Hematopoietic multipotent progenitor cell treated with erythropoietin and hydrocortisone succinate and interleukin-3 and kit ligand, for 6 days (in vitro differentiated cells): ENCODE measurements at places on chromosomes 7 and 10.

DNA sequence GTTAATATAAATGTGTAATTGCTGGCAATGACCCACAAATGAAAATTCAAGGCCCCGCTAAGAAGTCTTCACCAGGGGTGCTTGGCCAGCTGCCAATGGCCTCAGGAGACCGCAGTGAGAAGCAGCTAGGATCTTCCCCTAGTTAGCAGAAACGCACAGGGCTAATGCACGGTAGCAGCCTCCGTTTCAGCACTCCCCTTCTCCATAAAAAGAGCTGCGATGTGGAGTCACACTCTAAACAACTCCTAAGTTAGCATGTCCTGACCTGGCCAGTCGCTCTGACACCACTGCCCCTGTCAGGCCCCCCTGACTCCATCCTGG is 139.0 kb downstream of the SEPTIN14 start:
- no peak for DNase-seq

GRCh38 chr7:108515630-108516029 is 10.3 kb downstream of the PNPLA8 start:
- DNase-seq = peak; percentile 17

GRCh38 chr10:103605359-103606096 is 112.0 kb downstream of the NEURL1 start:
- peak; percentile 80 for DNase-seq

- DNase-seq = no peak
Measured at GRCh38 chr10:3955955-3956617, 171.1 kb upstream of the KLF6 start.

DNA sequence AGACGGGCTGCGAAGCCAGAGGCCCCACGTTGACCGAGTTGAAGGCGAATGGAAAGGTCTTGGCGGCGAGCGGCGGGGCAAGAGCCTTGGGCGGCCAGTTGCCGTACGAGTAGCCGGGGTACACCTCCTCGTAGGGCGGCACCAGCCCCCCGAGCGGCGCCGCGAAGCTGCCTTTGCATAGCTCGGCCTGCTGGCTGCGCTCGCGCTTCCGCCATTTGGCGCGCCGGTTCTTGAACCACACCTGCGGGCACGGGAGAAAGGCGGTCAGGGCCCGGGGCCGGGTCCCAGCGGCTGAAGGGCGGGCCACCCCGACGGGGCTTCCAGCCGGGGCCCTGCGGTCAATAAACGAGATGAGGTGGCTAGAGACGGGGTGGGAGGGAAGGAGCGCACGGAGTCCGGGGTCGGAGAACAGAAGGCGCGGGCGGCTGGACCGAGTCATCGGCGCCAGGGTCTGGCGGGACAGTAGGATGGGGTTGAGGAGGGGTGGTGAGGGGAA is 4.8 kb downstream of the ELOVL3 start:
- DNase-seq = peak; percentile 56

- DNase-seq = no peak
Measured at GRCh38 chr10:33186150-33186549, 148.3 kb downstream of the NRP1 start.

- no peak for DNase-seq
Measured at GRCh38 chr10:33164060-33164709, 170.3 kb downstream of the NRP1 start.

DNA sequence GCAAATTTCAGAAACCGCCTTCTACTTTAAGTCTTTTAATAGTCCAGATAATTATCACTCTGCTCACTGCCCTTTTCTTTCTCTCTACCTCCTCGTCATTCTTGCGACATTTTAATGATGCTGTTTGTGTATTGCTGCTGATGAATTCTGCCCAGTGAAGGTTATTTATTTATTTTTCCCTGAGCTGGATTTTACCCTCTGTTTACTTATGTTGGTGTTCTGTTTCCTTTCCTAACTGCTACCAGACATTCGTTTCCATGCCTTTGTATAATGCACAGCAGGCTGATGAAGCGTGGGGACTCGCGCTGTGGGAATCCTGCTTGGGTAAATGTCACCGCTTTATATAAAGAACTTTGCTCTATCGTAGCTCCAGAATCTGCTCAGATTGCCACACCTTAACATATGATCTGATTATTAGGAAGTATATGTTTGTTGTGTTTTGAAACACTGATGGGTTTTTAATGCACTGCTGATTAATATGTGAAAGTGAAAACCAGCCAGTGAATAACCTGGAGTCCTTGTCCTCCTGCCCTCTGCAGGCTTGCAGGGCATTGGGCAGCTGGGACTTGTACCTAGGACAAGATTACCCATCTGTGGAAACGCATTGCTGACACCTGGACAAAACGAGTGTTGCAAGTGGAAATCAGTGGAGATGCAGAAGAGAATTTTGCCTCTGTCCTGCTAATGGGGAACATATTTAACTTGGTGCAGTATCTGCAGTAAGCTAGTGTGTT is 291.5 kb downstream of the SDK1 start:
- no peak for DNase-seq

GRCh38 chr7:24038993-24039392 is 245.0 kb upstream of the NPY start:
- no peak for DNase-seq

GRCh38 chr10:3045471-3046209 is 21.7 kb upstream of the PFKP start:
- no peak for DNase-seq

DNA sequence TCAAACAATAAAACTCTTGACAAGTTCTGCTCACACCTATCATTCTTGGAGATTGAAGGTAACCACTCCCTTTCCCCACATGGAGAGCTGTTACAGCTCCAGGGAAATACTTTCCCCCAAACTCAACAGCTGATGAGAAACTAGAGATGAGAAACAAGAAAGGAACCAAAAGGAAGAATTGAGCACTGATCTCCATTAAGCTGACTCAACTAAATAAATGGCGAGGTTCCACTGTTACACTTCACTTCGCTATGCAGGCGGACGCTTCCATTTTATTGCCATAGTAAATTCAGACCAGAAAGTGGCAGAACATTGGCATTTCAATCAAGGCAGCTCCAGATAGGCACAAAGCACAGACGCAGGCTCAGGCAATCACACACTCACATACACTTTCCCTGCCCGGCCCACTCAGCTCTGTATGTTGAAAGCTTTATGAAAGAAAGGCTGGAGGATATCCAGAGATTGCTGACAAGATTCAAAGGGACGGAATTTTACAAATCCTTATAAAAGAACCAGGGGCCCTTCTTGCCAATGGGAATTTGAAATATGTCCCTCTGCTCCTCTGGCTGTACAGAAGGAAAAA is 11.5 kb upstream of the YAE1 start:
- no peak for DNase-seq

DNA sequence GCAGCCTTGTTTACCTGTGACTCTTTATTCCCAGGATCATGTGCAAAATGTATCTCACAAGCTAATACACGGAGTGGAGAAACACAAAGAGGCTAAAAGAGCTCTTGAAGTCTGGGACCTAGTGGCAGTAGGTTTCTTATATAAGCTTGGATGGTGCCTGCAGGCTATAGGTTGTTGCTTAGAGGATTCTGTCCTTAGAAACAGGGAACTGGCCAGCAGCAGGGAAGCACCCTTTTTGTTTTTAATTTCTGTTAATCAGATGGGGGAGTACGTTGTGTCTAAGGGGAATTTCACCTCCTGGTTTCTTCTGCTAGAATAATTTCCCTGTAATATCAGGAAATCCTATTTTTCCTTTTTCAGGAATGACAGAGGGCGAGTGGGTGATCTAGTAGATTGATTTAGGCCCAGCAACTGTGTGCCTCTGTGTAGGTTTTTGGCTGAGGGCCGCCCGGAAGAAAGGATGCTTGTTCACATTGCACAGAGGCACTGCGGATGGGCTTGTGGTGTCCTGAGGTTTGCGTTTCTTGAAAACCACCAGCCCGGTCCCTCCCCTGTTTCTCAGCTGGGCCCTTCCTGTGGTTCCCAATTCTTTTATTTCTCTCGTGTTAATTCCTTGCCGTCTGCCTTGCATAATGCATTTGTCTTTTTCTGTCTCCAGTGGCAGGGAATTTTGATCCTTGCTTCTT is 158.0 kb downstream of the CAMK1D start:
- peak; percentile 33 for DNase-seq

GRCh38 chr7:36278620-36279172 is 111.0 kb upstream of the ANLN start:
- DNase-seq = no peak

DNA sequence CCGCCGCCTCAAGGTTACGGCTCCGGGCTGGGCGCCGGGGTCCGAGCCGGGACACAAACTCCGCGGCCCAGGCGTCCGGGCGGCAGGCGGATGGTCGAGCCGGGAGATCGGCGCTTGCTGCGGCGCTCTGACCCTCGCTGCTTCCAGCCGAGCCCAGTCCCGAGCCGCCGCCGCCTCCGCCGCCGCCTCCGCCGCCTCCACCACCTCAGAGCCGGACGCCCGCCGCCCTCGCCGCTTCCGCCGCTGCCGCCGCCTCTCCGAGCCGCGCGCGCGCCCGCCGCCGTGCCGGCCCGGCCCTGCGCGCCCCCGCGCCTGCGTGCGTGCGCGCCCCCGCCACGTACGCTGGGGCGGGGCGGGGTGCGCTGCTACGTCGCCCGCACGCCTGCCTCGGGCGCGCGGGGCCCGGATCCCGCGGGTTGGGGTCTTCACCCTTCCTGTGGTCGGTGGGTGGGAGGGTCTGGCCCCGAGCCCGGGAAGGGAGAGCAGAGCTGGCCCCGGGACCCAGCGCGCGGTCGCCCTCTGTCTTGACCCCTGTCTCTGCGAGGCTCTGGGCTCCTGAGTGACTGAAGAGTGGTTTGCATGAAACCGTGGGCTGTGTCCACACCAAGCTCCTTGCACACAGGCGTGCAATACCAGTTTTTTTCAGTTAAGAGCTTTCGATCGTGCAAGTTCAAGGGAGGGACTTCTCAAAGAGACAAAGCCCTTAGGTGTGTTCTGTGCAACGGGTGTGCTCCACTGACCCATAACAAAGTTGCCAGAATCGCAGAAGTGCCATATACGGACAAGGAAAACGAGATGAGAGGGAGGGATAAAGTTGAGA is at the start of gene SMURF1:
Gene SMURF1 (minus strand): TSS at position 256 of the 820 bp plus-strand sequence. CDS start 328 bp downstream, outside the sequence.
- DNase-seq = peak; percentile 75

DNA sequence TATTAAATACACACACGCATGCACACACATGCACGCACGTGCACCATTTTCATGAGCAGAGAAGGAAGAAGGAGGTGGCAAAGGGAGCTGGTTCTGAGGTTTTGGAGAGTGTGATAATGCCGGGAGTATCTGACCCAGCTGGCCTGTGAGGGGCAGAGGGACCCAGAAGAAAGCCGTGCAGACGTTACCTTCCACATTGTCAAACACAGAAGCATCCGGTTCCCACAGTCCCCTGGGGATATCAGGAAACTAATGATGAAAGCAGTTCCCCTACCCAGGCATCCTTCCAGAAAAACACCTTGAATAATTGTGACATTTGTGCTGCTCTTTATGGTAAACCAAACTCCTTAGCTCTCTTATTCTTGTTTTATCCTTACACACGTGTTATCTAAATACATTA is 85.7 kb upstream of the FAM180A start:
- no peak for DNase-seq

- DNase-seq = peak; percentile 54
Measured at GRCh38 chr10:31929261-31930022, 811 bp upstream of the ARHGAP12 start.

DNA sequence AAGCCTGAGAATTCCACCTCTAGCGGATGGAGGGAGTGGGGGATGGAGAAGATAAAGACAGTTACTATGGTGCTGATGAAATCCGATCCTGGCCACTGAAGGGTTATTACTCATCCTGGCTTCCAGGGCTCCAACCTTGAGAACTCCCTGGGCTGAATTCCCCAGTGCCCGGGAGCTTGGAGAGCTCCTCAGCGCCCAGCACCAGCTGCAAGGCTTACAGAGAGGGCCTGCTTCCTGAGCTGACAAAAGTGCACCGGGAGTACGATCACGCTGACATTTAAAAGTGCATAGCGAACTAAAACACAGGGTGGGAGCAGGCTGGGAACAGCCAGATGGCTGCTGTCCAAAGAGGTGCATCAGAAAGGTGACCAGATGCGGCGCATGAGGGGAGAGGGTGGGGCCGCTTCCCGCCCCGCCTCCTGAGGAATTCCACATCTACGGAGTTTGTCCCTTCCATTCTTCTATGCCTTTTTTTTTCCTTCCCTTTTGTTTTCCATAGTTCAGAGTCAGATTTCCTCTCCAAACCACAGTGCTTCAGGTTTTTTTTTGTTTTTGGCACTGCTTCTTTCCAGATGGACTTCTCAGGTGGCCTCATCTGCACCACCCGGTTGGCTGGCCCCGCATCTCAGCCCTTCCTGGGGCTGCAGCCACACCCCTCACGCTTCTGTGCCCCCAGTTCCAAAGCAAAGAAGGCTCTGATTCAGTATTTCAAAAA is 62.4 kb upstream of the MKRN1 start:
- DNase-seq = no peak

GRCh38 chr10:35005868-35006267 is 84.3 kb downstream of the CUL2 start:
- peak; percentile 22 for DNase-seq

GRCh38 chr7:22633954-22634474 is 93.0 kb upstream of the IL6 start:
- no peak for DNase-seq

DNA sequence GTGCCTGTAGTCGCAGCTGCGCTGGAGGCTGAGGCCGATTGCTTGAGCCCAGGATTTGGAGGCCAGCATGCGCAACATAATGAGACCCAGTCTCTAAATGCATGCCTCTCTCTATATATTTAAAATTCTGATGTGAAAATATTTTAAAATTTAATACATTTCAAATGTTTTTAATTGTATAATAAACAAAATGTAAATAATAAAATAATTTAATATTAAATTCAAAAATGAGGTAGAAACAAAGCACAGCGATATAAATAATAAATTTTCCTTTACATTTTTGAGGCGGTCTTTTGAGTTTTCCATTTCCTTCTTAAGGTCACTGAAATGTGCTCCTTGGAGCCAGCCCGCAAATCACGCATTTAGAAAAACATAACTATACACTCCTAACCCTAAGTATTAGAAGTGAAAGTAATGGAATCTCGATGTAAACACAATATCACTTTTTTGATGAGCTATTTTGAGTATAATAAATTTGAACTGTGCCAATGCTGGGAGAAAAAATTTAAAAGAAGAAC is 523 bp upstream of the CDK1 start:
- DNase-seq = no peak

DNA sequence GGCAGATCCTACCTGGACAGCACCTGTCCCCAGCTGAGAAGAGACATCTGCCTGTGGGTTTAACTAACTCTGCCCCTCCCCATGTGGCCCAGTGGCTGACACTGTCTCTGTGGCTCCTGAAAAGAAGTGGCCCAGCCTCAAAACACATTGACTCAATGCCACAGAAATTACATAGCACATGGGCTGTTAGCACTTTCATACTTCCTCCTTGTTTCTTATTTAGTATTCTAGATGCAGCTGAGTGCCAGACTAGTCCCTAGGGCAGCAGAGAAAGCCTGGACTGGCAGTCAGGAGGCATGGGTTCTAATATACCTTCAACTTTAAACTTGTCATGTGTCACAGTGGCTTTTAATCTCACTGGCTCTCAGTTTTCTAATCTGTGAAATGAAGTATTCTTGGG is 171.0 kb downstream of the TRIL start:
- no peak for DNase-seq

DNA sequence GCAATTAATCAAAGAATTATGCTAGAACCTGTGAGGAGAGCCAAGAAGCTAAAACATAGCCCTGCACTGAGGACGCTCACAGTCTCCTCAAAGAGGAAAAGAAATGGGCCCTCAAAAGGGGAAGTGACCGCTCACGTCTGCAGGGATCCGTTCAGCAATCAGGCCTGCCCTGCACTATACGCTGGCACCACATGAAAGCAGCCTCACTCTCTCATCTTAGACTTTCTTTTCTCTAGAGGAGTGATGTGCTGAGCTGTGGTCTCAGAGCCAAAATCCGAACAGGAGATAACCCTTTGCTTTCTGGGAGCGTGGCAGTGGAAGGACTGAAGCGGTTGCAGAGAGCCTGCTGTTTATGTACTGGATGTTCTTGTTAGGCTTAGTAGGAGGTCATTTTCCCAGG is 6.3 kb upstream of the IL2RA start:
- DNase-seq = peak; percentile 79

- no peak for DNase-seq
Measured at GRCh38 chr10:87630171-87630570, 29.5 kb upstream of the PAPSS2 start.
